ENCODE measurements at places on chromosomes 1 and 21. TPM values are rescaled to one million over a fixed set of nuclear protein-coding genes. Genes with fewer than 3 reads are reported as not detected.

- no peak for ATAC-seq
Measured at GRCh38 chr1:232363008-232363407, 266.9 kb downstream of the SIPA1L2 start.

DNA sequence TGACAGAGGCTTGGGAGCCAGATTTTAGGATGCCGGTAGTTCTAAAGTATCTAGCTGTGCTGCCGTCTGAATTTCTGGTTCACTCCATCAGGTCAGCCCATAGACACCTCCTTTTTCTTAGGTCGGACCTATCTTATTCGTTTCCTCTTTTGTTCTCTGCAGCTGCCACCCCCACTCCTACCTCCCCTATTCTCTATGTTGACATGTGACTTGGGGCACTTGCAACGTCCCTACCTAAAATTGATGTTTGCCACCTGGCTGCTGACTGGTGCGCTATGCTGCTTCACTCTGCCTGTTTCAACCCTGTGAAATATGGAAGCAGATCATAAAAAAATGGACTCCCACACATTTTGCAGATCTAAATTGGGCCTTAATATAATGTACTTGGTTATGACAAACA lies 55.3 kb downstream of the PBX1 start:
- ATAC-seq = no peak

GRCh38 chr1:101178341-101178687 lies 58.5 kb upstream of the S1PR1 start:
- ATAC-seq = no peak

GRCh38 chr1:153490272-153491051 lies 30.0 kb upstream of the S100A7 start:
- ATAC-seq = peak; percentile 47

GRCh38 chr1:8689431-8690252 lies 127.8 kb downstream of the RERE start:
- ATAC-seq = no peak

GRCh38 chr1:231200388-231201031 lies 38.7 kb downstream of the TRIM67 start:
- ATAC-seq = peak; percentile 90

GRCh38 chr1:1058921-1059493 lies 15.1 kb downstream of the RNF223 start:
- peak; percentile 56 for ATAC-seq

- ATAC-seq = no peak
Measured at GRCh38 chr1:88298506-88298905, 385.6 kb upstream of the PKN2 start.

DNA sequence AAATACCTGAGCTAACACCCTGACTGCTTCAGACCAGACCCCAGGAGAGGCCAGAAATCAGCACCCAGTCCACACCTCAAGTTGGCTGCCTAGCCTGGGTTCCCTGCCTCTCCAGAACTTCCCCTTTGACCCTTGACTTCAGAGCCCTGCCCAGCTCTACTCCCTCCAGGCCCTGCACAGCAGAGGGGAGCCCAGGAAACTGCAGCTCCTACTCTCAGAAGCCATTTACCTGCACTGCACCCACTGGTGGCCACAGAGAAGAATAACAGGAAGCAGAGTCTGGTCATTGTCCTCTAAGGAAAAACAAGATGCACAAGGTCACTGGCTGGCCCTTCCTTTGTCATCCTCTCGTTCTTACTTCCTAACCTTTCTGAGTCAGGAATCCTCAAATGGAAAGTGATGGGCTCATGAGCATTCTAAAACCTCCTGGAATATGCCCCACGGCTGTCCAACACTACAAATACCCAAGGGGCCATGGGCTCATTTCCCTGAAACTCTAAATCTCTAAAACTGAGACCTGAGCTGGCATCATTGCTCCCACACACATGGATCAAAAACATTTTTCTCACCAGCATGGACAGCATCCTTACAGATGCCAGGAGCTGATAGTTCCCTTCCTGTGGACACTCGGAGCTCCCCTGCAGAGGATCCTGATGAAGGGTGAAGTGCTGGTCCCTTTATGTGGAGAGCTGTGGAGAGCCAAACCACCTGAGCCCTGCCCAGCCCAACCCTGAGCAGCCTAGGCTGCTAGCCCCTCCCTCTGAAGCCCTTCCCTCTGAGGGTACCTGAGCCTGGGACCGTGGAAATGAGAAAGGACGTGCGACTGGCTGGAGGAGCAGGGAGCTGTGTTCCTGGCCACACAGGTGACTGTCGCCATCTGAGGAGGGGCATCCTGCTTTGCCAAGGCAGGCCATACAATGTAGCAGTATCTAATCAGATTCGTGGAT lies at the start of gene ITLN2:
ITLN2 (minus strand) TSS at position 652 of the 947 bp plus-strand sequence; CDS start at position 584, 68 bp downstream.
- no peak for ATAC-seq

The DMBX1 gene
- total RNA-seq = 0.18 TPM

The THEM4 gene
- 17.8 TPM for total RNA-seq

The DNASE2B gene
- total RNA-seq = not detected

The PRDM16 gene
- total RNA-seq = 1.3 TPM

The SCAMP3 gene
- total RNA-seq = 106 TPM
